Anterior cingulate cortex (tissue), 58 donors: ENCODE measurements at places on chromosomes 7 and 10.

DNA sequence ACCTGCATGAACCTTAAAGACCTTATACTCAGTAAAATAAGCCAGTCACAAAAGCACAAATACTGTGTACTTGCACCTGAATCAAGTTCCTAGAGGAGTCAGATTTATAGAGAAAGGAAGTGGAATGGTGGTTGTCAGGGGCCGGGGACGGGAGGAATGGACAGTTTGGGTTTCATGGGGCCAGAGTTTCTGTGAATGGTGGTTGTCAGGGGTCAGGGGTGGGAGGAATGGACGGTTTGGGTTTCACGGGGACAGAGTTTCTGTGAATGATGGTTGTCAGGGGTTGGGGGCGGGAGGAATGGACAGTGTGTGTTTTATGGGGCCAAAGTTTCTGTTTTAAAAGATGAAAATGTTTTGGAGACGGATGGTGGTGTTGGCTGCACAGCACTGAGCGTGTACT lies 260.0 kb upstream of the MKI67 start:
- no peak for DNase-seq

DNA sequence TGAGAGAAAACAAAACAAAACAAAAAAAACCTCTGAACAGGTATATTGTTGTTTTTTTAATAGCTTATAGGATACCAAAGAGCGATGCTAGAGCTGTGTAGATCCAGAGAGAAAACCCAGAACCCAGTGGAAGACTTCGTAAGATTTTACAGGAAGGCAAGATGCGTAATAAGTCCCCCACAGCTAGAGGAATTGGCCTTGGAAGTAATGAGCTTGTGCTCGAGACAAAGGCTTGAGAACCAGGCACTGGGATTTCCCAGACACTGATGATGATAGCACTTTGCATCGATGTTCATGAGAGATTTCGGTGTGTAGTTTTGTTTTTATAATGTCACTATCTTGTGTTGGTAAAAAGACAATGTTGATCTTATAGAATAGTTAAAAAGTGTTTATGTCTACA lies 821.5 kb upstream of the IGFBP3 start:
- no peak for DNase-seq

DNA sequence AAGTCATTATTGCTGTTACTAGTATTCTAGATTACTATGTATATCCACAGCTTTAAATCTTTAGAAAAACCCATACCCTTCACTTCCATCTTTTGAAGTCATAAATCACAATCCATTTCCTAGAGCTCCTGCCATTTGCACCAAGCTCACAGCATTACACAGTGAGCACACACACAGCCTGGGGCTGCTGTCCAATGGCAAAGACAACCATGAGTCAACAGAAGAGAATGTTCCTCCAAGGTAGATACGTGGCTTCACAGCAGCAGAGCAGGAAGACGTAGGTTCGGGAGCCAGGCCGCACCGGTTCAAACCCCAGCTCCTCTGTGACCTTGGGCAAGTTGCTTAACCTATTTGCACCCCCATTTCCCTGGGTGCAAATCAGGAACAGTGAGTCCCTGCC lies 234.6 kb downstream of the DIP2C start:
- no peak for DNase-seq

DNA sequence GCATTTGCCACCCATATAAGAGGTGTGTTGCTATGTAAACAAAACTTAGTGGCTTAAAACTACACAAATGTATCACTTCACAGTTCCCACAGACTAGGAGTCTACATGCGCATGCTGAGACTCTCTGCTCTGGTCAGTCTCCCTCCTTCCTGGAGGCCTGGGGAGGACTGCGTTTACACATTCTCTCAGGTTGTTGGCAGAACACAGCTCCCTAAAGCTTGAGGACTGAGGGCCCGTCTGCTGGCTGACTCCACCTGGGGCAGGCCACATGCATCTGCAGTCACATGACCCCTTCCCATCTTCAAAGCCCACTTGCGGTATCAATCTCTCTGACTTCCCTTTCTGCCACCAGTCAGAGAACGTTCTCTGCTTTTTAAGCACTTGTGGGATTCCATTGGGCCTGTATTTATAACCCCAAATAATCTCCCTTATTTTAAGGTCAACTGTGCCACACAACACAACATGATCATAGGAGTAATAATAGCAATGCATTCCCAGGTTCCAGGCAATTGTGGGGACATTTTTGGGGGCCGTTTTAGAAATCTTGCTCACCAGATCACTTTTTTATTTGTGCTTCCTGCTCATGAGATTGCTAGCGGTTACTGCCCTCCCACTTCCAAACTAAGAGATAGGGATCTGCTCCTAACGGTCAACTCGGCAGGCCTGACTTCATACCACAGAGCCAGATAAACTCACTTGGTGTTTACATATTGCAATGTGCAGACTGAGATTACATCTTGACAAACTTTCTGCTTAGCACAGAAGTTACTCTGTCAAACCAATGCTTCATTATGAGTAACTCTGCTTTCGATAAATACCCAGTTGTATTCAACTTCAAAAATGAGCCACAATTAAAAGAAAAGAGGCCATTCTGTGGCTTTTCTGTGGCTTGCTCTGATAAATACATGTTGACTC lies 96.3 kb downstream of the ALOX5 start:
- no peak for DNase-seq

- no peak for DNase-seq
Measured at GRCh38 chr10:5545778-5546710, 21.3 kb downstream of the CALML3 start.

GRCh38 chr10:19532411-19532810 lies 283.8 kb upstream of the PLXDC2 start:
- no peak for DNase-seq

DNA sequence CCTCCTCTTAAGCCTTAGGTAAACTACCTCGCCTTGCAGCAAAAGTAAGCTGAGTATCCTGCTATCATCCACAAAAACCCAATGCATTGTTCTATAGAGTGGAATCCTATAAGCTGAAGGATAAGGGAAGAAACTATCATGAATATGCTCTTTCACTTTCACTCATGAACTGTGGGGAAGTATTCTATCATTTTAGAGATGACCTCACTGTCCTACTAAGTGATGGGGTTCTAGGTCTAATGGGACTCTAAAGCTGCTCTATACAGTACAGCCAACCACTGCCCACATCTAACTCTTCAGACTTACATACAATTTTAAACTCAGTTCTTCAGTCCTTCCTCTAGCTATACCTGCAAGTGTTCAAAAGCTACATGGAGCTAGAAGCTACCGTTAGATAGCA lies 16.2 kb downstream of the MKRN1 start:
- no peak for DNase-seq

- DNase-seq, result no peak
Measured at GRCh38 chr10:130787243-130787642, 524.3 kb downstream of the TCERG1L start.

GRCh38 chr10:34480345-34480744 lies 334.8 kb downstream of the PARD3 start:
- no peak for DNase-seq

DNA sequence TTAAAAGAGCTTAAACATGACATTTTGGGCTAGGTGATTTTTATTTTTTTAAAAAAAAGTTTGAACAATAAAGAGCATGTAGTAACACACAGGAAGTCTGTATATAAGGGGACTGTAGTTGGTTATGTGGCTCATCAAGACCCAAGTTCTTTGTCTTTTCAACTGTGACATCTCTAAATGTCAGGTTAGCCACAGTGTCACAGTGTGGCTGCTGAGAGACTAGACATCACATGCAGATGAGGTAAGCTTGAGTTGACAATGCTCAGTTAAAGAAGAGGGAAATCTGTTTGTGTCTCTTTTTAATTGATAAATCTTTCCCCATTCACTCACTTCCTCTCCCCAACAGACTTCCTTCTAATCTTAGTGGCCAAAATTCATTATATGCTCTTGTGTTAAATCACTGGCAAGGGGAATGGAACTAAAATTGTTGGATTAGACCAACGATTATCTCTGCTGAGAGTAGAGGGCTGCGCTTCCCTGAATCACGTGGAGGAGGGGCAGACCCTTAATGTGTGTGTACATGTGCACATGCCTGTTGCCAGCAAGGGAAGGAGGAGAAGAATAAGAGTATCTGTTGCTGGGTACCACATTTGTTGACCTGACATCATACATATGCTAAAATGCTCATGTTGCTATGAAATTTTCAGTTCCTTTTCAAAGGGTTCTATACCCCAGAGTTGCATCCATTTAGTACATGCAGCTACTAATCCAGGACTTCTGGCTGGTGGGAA lies 78.3 kb downstream of the MMRN2 start:
- no peak for DNase-seq
